RWPE1 (cell line): ENCODE measurements at places on chromosomes 6 and 20.

- no peak for DNase-seq
Measured at GRCh38 chr20:3093861-3094361, 9.4 kb upstream of the AVP start.

GRCh38 chr6:80094017-80094416, 12.5 kb upstream of the BCKDHB start:
- DNase-seq: peak; percentile 31

DNA sequence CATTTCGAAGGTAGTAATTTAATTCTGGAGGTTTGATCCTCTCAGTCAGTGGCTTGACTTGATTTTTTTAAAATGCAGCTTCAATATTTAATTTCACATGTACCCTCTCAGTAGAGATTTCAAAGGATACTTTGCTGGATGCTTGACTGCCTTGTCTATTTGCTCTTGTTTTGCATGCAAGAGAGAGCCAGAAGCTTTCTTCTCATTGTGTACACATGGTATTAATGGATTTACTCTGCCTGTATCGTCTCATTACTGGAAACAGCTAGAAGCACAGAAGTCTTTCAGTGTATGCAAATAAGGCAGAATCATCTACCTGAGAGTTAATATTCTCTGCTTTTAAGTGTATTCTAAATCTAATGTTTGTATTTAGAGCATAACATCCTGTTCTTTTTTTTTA, 84.3 kb upstream of the FOXO3 start:
- DNase-seq: no peak

DNA sequence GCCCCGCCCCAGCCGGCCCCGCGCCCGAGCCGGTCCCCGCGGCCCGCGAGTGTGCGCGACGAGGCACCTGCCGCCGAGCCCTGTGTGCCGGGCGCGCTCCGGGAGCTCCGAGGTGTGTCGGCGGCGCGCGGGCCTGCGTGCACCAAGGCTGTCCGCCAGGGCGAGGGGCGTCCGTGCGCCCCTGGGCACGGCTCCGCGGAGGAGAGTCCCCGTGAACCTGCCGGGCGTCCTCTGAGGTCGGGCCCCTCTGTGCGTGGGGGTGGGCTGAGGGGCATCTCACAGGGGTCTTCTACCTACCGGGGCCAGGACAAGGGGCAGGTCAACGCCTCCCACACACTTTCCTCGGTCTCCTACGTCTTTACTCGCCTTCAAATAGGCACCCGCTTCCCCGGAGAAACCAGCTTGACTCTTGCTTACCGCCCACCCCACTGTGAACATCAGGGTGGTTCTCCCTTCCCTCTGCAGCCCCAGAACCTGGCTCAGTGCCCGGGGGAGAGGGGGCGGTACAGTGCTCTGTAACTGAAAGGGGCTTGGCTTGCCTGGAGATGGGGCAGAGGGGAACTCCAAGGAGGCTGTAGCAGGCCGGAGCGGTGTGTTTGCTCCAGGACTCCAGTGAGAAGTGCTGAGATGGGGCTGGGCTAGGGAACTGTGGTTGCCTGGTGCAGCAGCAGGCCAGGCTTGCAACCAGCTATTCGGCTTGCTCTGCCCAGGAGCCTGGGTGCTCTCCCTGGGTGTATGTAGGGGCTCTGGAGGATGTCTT, at the start of gene SAMD10:
Gene SAMD10, minus strand, starts transcription at position 86 of the 760 bp plus-strand sequence. CDS start 175 bp downstream, outside the sequence.
- DNase-seq: no peak
